GM06990 (cell line): ENCODE measurements at places on chromosomes 7 and 10.
A peak's percentile ranks its signal among the peaks of the same experiment; 100 is the strongest.

DNA sequence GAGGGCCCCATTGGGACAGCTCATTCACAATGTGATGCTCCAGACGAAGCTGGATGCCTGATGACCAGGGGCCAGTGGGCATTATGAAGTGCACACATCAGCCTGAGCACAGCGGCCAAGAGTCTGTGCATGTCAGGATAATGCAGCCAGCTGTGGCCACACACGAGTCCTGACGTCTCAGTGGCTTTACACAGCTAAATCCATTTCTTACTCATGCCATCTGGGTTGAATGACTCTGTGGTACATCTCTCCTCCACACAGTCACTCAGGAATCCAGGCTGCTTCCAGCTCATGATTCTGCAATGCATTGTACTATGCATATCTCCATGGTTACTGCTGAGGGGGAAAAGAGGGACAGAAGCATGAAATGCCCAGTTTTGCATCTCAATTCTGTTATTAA is 123.6 kb downstream of the PRLHR start:
- DNase-seq: no peak

DNA sequence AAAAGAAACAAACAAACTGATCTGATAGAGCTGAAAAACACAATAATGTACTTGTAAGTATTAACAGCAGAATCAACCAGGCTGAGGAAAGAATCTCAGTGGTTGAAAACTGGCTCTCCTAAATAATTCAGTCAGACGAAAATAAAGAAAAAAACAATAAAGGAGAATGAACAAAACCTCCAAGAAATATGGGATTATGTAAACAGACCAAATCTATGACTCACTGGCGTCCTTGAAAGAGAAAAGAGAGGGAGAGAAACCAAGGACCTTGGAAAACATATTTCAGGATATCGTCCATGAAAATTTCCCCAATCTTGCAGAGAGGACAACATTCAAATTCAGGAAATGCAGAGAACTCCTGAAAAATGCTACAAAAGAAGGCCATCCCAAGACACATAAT is 62.9 kb downstream of the FBXL13 start:
- no peak for DNase-seq

DNA sequence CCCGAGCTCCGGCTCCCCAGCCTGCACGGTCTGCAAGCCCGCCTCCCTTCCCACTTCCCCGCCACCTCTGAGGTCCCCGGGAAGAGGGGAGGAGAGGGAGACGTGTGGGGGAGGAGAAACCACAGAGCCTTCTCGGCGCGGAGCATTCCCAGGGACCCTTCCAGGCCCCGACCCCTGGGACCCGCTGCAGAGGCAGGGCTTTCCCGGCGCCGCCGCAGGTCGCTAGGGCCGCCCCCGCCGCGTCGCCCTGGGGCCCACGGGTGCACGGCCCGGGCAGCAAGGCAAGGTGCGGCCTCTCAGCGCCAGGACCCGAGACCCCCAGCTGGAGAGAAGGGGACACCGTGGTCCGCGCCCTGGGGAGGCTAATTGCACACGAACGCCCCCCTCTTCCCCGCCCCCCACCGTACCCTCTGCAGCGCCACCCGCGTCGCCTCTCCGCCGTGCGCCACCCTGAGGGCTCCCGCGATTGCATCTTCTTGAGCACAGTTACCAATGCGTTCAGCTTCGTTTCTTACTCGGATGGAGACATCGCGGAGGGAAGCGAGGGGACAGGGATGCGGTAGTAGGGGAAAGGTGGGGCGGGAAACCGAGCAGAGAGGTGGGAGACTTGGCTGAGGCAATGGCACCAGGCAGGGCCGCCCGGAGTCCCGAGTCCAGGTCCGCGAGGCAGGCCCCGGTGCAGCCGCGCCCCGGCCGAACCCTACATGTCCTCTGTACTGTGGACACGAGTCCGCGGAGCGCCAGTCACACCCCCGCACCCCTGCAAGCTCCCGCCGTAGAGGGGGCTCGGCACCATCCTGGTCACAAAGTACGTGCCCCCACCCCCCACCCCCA is 28.9 kb downstream of the SKIDA1 start:
- peak; percentile 76 for DNase-seq

DNA sequence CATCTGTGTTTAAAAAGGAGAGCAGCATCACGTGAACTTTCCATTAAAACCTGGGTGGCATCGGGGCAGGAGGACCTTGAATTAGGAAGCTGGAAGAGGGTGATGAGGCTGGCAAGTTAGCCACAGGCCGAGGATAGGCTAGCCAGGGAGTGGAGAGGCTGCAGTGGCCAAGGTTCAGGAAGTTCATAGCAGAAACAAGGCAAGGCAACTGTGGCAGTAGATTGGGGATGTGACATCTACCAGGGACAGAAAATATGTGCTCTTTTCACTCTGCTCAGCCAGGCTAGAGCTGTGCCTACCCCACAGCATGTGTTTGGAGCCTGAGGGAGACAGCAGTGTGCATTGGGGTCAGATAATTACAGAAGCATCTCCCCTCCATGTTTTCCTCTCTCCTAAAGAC is 2.2 kb upstream of the INPP5F start:
- no peak for DNase-seq

- DNase-seq: no peak
Measured at GRCh38 chr10:126263006-126263676, 125.1 kb downstream of the ADAM12 start.

GRCh38 chr10:17847585-17848296 is 38.6 kb downstream of the MRC1 start:
- no peak for DNase-seq

- DNase-seq: no peak
Measured at GRCh38 chr10:78455236-78455635, 421.6 kb downstream of the RPS24 start.
